ENCODE measurements at places on chromosomes 5 and 9. TPM values are rescaled to one million over a fixed set of nuclear protein-coding genes. Genes with fewer than 3 reads are reported as not detected.

- DNase-seq = no peak
Measured at GRCh38 chr9:27485158-27485557, 38.9 kb upstream of the IFNK start.

GRCh38 chr5:2755076-2755680, 3.7 kb upstream of the IRX2 start:
- no peak for DNase-seq

MTX3 gene
- total RNA-seq = 3.3 TPM

FCHSD1 gene
- 10.5 TPM for total RNA-seq

INSL6 gene
- total RNA-seq = not detected

DNA sequence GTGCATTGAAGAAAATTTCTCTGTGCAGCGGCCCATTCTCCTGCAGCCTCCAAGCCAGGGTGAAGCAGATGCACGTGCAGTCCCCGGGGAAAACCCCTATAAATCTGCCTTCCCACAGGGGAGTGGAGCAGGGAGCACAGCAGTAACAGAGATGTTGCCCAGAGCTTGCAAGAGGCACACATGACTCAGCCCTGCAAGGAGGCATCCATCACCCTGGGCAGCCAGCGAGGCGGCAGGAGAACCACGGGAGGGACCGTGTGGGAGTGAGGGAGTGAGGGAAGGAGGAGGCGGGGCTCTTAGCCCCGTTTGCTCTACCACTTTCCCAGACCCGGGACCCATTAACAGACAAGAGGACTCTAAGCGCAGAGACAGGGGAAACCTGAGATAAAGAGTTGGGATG, 96.2 kb upstream of the ARAP3 start:
- no peak for DNase-seq
